ENCODE measurements at places on chromosomes 3 and 15. TPM values are rescaled to one million over a fixed set of nuclear protein-coding genes. Genes with fewer than 3 reads are reported as not detected.

PIF1 gene
- 5.9 TPM for total RNA-seq

GUCA1C gene
- total RNA-seq = not detected

BCL6 gene
- 257 TPM for total RNA-seq

- DNase-seq = no peak
Observed at GRCh38 chr3:194259982-194260766, 91.0 kb downstream of the CPN2 start.

- DNase-seq = no peak
Observed at GRCh38 chr3:116667791-116668190, 41.8 kb upstream of the TUSC7 start.

DNA sequence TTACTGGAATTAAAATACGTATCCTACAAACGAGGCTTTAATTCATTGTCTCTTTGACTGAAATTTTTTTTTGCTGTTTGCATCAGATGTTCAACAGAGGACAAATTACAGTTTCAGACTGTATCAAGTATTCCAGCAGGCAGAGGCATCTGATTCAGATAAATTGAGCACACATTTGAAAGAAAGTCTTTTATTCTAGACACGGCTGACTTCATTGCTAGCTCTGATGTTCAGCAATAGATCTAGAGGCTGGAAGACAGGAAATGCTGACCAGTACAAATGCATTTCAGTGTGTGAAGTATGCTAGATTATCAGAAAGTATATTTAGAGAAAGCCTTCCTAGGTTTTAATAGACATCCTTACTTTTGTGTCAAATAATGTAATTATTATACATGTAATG is 472.2 kb downstream of the NLGN1 start:
- DNase-seq = no peak

DNA sequence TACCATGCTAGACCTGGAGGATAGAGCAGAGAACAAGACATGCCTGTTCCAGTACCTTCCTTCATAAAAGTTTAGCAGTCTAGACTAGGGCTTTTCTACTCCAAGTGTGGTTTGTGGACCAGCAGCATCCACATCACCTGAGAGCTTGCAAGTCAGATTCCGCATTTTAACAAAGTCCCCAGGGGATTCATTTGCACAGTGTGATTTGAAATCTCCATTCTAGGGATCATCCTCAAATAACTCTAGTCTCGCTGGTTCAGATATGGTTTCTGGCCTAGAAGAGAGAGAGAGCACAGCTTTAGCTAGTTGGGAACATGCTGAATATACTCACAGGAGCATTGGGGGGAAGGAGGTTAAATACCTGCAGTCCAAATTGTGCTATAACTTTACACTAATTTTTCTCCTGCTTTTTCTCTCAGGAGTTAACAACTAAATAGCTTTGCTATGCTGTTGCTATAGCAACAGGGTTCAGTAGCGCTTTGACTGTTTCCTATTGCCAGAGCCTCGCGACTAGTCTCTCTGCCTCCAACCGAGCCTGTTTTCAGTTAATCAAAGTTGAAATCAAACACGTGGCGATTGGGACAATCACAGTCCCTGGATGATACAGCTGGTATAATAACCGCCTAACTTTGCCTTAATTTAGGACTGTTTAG is 64.0 kb upstream of the RASGRF1 start:
- DNase-seq = no peak
